MV-4-11 (cell line): ENCODE measurements at places on chromosomes 4 and X.
A peak's percentile ranks its signal among the peaks of the same experiment; 100 is the strongest.

DNA sequence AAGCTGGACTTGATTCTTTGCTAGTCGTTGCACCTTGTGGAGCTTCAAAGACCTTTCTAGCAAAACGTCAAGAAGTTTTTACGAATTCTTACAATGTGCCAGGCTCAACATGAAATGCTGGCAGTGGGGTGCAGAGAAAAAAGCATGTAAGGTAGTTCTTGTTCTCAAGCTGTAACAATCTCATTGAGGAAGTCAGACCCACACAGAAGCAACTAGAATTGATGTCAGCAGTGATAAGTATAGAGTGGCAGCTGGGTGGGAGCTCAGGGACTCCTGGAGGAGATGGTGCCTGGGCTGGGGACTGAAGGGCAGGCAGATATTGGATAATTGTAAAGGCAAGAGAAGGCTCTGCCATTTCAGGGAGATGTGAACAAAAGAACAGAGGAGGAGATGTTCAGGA, 82.3 kb downstream of the ATG4A start:
- DNase-seq, result no peak

- DNase-seq, result no peak
These were observed 15.8 kb upstream of the SFRP2 start for GRCh38 chr4:153804722-153805121.

GRCh38 chr4:169327951-169328350, 57.2 kb upstream of the SH3RF1 start:
- DNase-seq, result no peak

DNA sequence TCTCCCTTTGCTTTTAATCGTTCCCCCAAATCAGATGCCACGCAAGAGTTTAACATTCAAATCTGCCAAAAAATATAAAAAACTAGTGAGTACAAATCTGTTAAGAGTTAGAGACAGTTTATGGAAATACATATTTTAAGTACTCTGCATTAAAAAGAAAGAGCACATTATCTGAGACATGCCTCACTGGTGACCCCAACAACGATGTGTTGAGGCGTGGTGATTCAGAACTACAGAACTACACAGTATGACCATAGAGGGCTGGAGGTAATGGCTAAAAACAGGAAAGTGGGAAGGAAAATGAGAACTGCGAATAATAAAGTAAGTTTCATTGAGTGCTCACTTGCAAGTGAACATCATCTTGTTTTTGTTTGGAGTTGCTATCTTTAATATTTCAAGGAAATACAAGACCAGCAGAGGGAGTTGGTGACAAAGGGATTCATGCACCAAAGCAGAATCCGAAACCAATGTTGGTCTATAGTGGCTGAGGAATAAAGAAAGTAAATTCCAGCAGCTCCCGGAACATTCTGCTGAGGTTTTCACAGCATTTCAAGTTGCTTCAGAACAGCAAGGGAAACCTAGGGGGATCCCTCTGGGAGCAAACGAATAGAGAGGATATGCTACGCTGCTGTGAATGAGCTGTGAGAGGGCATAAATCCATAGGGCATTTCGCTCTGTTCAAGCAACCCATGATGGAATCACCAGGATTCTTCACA, 92.2 kb downstream of the DCHS2 start:
- DNase-seq, result no peak

- peak; percentile 50 for DNase-seq
These were observed 47.2 kb upstream of the LAS1L start for GRCh38 chrX:65581661-65582339.

DNA sequence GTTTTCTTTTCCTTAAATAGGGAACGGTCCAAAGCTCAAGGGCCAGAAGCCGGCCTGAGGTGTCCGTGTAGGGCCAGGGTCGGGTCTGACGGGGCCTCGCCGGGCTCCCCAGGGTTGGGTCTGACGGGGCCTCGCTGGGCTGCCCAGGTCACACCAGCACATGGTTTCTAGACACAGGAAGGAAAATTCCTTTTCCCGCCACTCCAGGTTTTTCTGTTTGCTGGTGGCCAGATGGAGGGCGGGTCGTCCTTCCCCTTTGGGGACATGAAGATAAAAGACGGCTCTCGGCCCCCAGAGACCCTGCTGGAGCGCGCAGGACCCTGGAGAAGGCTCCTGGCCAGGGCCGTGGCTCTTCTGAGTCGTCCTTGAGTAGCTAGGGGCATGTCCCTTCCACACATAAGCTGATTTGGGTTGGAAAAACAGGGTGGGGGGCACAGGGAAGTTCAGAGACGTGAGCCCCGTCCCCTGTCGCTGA, 35.1 kb downstream of the PIGG start:
- DNase-seq, result no peak
